ENCODE measurements at places on chromosomes 7 and 10.

GRCh38 chr7:15686295-15686956 lies at the start of gene MEOX2:
MEOX2 (minus strand) TSS chr7:15686683; CDS start chr7:15686402, 281 bp downstream.
- no peak for DNase-seq

DNA sequence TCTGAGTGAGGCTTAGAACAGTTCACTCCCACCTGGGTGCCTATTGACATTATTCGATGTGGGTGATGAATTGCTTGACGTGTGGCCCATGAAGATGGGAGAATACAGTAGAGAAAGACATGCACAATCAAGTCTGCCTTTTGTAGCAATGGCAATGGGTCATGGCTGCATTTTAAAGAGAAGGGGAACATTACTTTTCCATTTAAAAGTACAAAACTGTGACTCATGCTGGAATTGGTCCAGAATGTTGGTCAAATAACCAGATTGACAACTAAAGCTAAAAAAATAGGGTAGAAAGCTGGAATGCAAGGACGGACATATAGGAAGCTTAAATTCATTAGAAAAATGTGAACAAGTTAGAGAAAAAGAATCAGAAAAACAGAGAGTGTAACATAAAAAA lies 104.1 kb upstream of the SLC25A13 start:
- no peak for DNase-seq

- no peak for DNase-seq
Measured at GRCh38 chr10:42979181-42979580, 97.7 kb upstream of the RET start.

- DNase-seq, result no peak
Measured at GRCh38 chr10:80173466-80173865, 31.9 kb downstream of the ANXA11 start.

- no peak for DNase-seq
Measured at GRCh38 chr10:73332379-73332778, 26.3 kb downstream of the CFAP70 start.
